IMR-90 (cell line): ENCODE measurements at places on chromosomes 1 and 21. TPM values are rescaled to one million over a fixed set of nuclear protein-coding genes. Genes with fewer than 3 reads are reported as not detected.
A peak's percentile ranks its signal among the peaks of the same experiment; 100 is the strongest.

The HHIPL2 gene
- under 0.01 TPM in 1 of 2 replicates, not detected in the other for total RNA-seq

The DIO1 gene
- total RNA-seq = not detected in 2 replicates

The ADAM15 gene
- 25.6 and 29.7 TPM in 2 replicates for total RNA-seq

The SYT11 gene
- total RNA-seq = 37.8 and 43.7 TPM in 2 replicates

The CGN gene
- total RNA-seq = 0.28 and 0.36 TPM in 2 replicates

The IGSF5 gene
- total RNA-seq = not detected in 2 replicates

The KCNJ9 gene
- total RNA-seq = not detected in 2 replicates

The ANKRD34A gene
- total RNA-seq = 0.56 and 0.90 TPM in 2 replicates

The TSPAN2 gene
- 0.18 and 0.83 TPM in 2 replicates for total RNA-seq

The OLIG2 gene
- not detected in 2 replicates for total RNA-seq

The PDZK1IP1 gene
- total RNA-seq = not detected in 2 replicates

The RUNX1 gene
- total RNA-seq = 16.7 and 56.5 TPM in 2 replicates

The NT5C1A gene
- not detected in 2 replicates for total RNA-seq

The BRDT gene
- not detected in 2 replicates for total RNA-seq

The RNU1-1 gene
- under 0.01 TPM in 2 replicates for total RNA-seq

The AMY1C gene
- total RNA-seq = not detected in 2 replicates

DNA sequence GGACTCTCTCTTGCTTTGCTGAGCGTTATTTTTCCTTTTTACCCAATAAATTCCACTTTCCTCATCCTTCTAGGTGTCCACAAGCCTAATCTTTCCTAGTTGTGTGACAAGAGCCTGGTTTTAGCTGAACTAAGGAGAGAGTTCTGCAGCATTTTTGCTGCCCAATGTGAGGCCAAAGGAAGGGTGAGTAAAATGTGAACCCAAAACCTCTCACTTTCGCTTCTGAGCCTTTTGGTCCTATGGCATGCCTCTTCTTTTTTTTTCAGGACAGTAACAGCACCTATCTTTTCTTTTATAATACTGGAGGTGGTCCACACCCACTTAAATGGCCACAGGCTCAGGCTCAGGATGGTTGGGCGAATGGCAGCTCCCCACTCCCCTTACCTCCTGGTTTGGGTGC lies 111.1 kb downstream of the COP1 start:
- no peak for DNase-seq

- no peak for DNase-seq
Measured at GRCh38 chr1:192884241-192884640, 75.4 kb downstream of the RGS2 start.

DNA sequence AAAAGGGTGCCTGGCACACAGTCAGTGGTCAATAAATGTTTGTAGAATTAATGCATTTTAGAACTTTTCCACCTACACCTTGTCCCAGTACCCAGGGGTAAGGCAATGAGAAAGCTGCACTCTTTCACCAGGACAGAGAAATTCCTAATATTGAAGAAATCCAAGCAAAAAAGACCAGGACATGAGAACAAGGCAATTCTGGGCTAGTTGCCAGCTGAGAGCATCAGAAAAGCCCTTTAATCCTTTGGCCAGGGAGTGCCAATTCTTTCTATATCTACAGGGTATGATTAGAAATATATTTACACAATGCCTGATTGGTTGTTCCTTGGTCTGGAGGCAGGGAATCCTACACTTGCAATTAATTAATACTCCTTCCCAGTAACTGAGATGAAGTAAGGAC lies 492.4 kb upstream of the NFIA start:
- DNase-seq = no peak

GRCh38 chr1:201496296-201496690 lies 10.6 kb downstream of the CSRP1 start:
- DNase-seq = no peak

GRCh38 chr1:235749755-235750300 lies 100.2 kb upstream of the GNG4 start:
- no peak for DNase-seq

GRCh38 chr1:25748531-25749205 lies 51.3 kb upstream of the SELENON start:
- DNase-seq = no peak

GRCh38 chr1:78640462-78640861 lies 9.2 kb upstream of the IFI44 start:
- DNase-seq = no peak

GRCh38 chr1:225449261-225449660 lies 21.4 kb upstream of the LBR start:
- no peak for DNase-seq

DNA sequence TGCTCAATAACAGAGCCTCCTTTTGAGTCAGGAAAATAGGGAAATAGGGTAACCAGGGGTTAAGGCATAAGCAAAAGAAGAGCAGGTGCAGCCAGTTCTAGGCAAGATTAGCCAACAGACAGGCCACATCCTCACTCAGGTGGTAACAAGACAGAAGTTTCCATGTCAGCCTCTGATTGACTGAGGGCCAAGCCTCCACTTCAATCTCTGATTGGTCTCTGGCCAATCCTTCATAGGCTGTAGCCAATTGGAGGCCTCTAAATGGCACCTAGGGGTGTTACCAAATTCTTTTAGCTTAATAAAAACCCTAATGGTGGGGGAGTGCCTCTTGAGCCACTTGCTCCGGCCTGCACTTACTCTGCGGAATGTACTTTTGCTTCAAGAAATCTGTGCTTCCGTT lies 37.2 kb downstream of the LACTBL1 start:
- no peak for DNase-seq

DNA sequence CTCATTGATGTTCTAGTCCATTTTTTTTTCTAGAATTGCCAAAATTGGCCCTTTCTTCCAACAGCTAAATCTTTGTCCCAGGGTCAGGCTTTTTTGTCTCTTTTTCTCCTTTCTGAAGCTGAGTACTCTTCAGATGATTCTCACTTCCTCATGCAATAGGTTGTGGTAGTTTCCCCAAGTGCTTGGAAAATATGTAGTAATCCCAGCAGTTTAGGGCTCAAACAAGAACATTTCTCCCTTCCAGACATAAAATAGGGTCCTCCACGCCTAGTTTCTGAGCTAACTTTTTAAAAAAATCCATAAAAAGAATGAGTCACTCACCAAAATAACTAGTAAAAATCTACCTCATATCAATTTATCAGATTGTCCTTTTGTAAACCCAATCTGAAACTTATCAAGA lies 10.0 kb upstream of the MCOLN3 start:
- no peak for DNase-seq

DNA sequence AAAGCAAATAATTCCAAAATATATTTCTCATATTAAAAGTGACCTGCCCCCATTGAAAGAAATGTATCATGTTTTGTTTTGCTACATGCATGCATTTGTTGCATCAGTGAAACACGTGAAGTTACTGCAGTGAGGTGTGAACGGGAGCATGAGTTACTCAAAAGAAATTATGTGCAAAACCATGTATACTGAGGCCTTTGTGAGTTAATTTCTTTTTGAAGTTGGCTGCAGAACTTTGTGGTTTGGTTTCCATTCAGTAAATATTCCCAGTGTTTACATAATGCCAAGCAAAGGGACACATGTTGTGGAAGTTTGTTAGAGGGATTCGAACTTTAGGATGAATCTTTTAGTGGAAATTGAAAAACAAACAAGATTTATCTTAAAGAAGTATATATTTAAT lies 619.4 kb upstream of the ADAMTS5 start:
- DNase-seq = no peak

DNA sequence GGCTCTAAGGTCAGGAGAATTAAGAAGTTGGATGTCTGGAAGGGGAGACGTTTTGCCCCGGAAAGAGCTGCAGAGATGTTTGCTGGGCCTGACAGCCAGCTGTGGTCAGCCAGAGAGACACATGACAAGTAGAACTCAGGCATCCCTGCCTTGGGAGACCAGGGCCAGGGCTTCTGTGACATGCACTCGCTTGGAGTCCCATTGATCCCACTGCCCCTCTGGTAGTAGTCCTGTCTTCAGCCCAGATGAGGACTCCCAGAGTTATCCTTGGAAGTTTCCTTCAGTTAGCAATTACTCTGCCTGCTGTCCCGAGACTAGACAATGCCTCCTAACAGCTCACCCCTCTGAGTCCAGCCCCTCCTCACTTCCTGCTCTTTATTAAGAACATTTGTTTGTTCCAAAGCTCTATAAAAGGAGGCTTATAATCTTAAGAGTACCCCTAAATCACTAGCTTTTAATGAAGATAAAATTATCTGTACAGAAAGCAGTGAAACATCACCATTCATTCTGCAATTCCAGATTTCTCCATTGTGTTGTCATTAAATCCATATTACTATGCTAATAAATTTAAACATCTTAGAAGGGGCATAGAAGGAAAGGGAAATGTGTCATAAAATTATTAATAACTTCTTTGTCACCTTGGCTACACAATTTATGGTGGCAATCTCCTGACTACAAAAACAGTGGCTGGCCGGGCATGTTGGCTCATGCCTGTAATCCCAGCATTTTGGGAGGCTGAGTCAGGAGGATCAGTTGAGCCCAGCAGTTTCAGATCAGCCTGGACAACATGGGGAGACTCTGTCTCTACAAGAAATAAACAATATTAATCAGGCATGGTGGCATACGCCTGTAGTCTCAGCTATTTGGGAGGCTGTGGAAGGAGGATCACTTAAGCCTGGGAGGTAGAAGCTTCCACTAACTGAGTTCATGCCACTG lies 94.2 kb downstream of the KCNK1 start:
- DNase-seq = no peak

DNA sequence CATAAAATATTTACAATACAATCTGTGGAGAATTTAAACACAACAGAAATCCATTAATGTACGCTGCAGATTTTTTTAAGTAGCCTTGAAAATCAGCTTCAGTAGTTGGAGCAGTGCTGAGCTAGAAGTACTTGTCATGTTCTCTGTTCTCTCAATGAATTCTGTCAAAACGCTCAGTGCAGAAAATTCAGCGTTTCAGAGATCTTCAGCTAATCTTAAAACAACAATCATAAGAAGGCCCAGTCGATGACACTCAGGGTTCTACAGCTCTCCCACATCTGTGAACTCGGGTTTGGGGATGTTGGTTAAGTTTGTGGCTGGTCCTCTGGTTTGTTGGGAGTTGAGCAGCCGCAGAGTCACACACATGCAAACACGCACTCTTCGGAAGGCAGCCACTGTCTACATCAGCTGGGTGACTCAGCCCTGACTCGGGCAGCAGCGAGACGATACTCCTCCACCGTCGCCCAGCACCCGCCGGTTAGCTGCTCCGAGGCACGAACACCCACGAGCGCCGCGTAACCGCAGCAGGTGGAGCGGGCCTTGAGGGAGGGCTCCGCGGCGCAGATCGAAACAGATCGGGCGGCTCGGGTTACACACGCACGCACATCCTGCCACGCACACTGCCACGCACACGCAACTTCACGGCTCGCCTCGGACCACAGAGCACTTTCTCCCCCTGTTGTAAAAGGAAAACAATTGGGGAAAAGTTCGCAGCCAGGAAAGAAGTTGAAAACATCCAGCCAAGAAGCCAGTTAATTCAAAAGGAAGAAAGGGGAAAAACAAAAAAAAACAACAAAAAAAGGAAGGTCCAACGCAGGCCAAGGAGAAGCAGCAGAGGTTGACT lies 161.2 kb downstream of the RUNX1 start:
- DNase-seq = peak; percentile 99

DNA sequence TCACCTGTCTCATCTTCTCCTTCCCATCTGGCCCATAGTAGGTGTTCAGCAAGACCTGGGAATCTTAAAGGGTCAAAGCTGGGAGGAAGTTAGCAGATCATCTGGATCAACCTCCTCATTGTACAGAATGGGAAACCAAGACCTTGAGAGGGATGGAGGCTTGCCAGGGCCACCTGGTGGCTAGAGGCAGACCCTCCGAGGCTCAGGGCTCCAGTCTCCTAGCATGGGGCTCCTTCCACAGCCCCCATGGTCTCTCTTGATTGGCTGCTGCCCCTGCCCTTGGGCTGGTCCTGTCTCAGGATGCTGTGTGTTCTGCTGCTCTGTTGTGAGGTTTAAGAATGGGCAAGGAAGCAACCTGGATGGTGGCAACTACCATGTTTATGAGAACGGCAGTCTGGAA lies 68.7 kb upstream of the CNTN2 start:
- DNase-seq = no peak

DNA sequence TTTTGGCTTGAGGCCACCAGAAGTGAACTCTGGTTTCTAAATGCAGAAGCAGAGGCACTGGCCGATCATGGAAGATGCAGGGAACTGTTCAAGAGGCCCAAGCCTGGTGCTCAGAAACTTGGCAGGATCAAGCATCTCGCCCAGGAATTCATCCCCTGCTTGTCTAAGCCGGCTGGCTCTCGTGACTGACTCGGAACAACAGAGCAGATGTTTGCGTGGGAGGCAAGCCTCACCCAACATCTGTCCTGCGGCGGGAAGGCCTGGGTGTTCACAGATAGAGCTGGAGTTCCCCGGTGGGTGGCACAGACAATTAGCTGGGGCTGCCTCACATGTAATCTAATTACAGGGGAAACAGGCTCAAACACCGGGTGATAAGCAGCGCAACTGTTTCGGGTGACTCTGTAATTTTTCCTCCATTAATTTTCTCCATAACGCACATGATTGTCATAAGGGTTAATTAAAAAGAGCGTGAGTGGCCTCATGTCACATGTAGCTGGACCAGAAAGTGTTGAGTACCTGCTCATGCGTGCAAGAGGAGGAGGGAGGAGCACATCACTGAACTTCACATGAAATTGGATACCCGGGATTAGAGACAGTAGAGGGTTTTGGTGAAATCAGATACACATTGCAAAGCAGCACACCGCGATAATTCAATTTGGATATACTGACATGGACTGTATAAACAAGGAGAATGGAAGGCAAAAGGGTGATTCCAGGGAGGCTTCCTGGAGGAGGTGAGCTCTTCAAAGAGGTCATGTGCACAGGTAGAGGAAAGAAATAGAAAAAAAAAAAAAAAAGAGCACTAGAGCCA lies 180.0 kb downstream of the ETS2 start:
- DNase-seq = peak; percentile 93

- no peak for DNase-seq
Measured at GRCh38 chr21:44853601-44854390, 19.7 kb downstream of the PTTG1IP start.

DNA sequence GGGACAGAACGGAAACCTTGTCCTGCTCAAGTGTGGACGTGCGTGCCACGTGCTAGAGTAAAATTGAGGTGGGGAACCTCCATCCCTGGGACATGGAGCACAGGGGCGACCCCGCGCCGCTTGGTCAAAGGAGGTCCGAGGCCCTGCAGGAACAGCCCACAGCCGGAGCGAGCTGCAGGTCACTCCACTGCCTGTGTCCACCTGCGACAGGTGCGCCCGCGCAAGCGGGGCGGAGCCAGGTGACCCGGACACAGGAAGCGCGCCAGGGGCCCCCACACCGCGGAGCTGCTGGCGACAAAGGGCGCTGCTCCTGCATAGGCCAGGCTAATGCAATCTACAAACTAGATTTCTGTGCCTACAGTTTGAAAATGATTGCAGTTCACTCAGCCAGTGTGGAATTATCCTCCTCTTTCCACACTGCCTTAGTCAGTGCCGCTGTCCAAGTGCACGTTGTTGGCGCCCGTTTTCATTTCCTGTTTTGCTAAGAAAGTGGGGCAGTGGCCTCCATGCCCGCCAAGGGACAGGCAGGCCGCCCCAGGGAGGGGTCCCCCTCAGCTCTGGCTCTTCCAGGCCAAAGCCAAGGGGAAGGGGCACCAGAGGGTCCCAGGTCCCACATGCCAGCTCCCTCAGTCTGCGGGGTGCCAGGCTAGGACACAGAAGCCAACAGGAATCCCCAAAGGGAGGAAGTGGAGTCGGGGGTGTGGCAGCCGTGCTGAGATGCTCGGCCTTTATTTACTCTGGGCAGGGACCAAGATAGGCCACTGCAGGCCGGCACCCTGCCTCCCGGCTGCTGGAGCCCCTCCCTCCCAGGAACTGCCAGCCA lies 4.3 kb upstream of the NADK start:
- peak; percentile 54 for DNase-seq
